ENCODE measurements at places on chromosomes 6 and 20.

- no peak for DNase-seq
These were observed 151.7 kb downstream of the THBS2 start for GRCh38 chr6:169101981-169102380.

GRCh38 chr20:46312075-46312944 lies 4.0 kb upstream of the CDH22 start:
- no peak for DNase-seq

- DNase-seq, result peak; percentile 41
These were observed 241.4 kb downstream of the IBTK start for GRCh38 chr6:82006027-82006738.

DNA sequence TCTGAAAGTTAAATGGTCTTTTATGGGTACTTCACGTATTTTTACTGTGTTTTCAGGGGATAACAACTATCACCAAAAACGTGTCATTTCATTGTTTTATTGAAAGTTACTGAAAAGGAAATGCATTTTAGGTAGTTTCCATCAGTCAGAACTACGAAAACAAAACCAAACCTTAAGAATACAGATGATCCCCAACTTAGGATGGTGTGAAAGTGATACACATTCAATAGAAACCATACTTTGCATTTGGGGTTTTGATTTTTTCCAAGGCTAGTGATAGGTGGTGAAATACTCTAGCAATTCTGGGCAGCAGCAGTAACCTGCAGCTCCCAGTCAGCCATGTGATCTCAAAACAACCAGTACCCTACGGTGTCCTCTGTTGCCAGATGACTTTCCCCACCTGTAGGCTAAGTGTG lies 25.9 kb upstream of the EFHC1 start:
- no peak for DNase-seq

GRCh38 chr6:36109092-36109491 lies 21.2 kb upstream of the MAPK13 start:
- DNase-seq, result no peak

DNA sequence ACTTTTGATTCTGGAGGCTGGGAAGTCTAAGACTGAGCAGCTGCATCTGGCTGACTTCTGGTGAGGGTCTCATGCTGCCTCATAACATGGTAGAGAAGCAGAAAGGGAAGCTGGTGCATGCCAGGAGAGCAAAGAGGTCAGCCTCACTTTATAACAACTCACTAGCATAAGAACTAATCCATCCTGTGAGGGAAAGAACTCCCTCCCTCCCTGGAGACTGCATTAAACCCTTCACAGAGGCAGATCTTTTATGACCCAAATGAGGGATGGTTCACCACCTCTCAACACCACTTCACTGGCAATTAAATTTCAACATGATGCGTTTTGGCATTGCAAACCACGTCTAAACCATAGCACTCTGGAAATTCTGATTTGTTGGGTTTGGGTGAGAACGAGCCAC lies 33.9 kb downstream of the STXBP5 start:
- DNase-seq, result no peak

- no peak for DNase-seq
These were observed 1.5 kb downstream of the PSMG4 start for GRCh38 chr6:3260296-3260695.

- no peak for DNase-seq
These were observed 184.3 kb downstream of the ZNF217 start for GRCh38 chr20:53409447-53409717.

- DNase-seq, result no peak
These were observed 2.1 kb downstream of the DLL1 start for GRCh38 chr6:170288852-170289179.

GRCh38 chr6:161890133-161890831 lies 616.4 kb upstream of the AGPAT4 start:
- no peak for DNase-seq

- DNase-seq, result no peak
These were observed 187.7 kb downstream of the SOD2 start for GRCh38 chr6:159505140-159505922.

- peak; percentile 20 for DNase-seq
These were observed 17.0 kb downstream of the CRISP1 start for GRCh38 chr6:49849213-49849907.

DNA sequence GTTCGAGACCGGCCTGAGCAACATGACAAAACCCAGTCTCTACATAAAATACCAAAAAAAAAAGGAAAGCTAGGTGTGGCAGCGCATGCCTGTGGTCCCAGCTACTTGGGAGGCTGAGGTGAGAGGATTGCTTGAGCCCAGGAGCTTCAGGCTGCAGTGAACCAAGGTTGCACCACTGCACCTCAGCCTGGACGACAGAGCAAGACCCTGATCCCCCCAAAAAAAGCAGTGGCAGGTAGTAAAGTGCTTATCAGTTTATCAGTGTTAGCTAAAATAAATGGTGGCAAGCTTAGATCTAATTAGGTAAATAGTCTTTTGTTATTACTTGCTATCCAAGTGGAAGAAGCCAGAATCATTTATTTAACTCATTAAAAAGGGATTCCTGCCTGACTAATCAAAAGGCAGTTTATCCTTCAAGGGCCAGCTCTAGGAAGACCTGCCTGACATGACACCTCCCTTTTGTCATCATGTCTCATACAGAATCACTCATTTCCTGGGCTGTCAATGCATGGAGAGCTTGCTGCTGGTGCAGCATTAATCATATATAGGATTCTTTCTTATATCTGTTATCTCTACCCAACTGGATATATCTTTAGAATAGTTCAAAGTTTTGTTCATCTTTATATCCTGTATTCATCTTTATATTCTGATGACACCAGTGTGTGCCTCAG lies 9.6 kb downstream of the DSTN start:
- DNase-seq, result peak; percentile 67

- DNase-seq, result no peak
These were observed 5.6 kb upstream of the FRMD1 start for GRCh38 chr6:168084465-168085160.

DNA sequence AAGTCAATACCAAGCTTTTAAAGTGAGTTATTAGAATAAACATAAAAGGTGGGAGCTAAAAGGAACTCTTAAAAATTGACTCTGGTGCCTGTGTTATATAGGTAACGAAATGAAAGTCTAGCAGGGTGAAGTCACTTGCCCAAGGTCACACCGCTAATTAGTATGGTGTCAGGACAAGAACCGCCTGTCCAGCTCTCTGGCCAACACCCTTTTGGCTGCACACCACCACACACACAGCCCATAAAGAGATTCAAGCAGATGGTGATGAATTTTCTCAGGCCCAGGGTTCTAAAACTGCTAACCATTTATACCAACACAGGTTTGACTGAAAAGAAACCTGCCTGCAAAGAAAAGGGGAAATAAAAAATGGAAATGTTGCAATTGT lies 20.2 kb downstream of the GFOD1 start:
- no peak for DNase-seq

DNA sequence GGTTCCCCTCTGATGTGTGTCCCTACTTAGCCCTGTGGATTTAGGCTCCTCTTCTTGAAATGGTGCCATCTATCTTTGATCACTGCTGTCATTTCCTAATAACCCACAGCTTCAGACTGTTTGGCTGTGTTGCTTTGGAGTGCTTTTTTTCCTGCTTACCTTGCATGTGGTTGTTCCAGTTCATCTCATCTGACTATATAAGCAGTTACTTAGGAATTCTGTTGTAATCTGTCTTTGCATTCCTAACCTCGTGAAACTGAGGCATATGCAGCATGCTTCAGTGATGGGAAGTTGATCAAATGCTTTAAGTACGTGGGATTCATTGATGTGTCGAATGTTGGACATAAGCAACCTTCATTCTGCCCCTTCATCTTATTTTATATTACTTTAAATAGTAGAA lies 115.8 kb upstream of the FLRT3 start:
- DNase-seq, result no peak

DNA sequence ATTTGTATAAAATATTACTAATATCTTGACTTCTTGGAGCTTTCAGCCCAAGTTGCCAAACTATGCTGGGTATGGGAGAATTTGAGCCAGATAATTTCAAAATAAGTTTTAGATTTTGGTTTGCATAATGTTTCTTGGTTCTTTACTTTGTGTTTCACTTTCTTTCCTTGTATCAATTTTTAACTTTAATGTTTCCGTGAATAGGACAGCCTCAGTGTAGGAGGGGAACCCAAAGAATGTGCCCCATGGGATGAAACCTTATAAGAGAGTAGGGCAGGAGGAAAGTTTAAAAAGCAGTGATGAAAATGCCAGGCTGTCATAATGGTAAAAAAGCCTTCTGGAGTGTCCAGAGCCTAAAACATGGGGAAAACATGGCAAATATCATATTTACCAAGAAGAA lies 252.4 kb upstream of the IRAK1BP1 start:
- DNase-seq, result no peak

- no peak for DNase-seq
These were observed 4.5 kb downstream of the CPNE5 start for GRCh38 chr6:36834576-36835341.

DNA sequence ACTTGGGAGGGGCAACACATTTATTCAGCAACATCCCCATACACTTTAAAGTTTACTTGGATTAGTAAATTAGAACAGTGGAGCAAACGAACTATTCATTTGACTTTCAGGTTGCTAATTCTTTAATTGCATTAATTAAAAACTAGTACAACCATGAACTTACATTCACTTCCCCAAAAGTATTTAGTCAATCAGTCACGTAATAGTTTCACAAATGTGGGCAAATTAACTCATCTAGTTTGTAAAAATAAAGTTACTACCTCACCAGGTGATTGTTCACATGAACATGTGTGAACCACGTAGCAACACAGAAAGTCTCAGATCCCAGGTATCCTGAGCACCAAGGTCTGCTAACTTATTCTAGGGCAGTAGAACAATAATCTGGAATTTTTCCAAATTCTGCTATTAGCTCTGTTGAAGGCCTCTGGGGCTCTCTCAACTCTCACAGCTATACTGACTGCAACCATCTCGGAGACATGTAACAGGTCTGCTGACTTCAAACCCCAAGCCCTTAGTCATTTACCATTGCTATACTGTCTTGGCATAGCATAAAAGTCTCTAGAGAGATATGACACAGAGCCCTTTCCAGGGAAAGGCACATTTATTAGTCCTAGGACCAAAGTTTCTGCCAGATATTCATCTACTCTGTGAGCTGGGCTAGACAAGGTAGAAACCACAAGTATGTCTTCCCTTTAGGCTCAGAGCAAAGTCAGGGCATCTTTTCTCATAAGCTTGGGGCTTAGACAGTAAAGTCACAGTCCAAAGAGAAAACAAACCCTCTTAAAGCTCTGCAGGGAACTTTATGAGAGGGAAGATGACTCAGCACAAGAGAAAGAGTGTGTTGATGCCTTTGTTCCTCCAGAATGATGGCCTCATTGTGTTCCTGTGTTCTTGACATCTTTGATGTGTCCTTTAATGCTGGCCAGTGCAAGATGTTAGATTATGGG lies 50.9 kb upstream of the CCDC28A start:
- peak; percentile 87 for DNase-seq

GRCh38 chr6:99022039-99022609 lies 74.4 kb upstream of the FBXL4 start:
- DNase-seq, result no peak

DNA sequence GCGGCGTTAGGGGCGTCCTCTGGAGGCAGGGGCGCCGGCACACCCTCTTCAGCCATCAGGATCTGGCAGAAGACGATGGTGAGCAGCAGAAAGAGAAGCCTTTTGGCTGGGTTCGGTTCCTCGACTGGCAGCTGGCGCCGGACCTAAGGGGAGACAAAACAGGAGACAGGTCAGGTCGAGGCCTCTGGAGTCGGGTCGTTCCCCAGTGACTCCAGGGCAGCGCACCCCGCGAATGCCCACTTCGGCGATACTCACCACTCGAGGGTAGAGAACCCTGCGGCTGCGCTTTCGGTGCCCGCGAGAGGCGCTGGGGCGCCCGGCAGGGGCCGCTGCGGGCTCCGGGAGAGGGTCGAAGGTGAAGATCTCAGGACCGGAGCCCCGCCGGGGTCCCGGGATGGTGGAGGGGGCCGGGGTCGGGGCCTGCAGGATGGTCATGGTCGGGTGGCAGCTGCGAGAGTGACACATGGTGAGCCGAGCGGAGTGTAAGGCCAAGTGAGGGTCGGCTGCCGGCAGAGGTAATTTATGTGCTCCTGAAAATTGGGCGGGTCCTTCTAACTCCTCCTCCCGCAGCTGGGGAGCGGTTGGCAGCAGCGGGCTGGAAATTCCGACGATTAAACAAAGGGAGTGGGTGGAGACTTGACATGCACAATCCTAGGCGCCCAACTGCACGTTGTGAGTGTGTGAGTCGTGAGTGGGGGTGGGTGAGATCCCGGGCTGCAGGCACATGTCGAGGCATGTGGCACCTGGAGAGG lies at the start of gene IER3:
Gene IER3, minus strand, starts transcription at position 494 of the 752 bp plus-strand sequence. Its CDS starts 29 bp downstream, at position 465.
- peak; percentile 95 for DNase-seq

DNA sequence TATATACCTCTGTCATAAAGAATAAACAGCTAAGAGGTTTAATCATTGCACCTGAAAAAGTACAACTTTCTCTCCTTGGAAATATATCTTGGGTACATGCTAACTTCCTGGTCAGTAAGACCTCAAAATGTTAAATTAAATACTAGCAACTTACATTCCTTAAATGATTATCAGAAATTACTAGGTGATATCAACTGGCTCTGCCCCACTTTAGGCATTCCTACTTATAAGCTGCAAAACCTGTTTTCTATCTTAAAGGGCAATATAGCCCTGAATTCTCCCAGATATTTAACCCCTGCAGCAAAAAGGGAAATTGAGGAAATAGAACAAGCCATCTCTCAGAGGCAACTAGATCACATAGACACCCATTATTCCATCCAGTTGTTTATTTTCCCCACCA lies 20.8 kb downstream of the HLA-DPA1 start:
- DNase-seq, result no peak

GRCh38 chr6:7773914-7774313 lies 48.0 kb downstream of the BMP6 start:
- DNase-seq, result no peak

DNA sequence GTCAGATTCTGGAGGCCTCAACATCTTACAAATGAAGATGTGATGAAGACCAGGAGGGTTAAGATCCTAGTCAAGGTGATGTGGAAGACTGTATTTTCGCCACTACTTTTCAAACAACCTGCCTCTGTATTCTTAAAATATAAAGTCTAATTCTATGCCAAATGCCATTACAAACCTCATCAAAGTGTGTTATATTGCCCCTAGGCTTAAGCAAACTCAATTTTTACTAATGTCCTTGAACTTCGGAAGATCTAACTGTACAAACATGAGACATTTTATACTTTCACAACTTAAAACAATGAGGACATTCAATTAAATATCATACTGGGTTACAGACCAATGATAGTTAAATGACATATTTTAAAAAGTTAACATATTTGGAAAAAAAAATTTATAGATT lies 19.1 kb downstream of the ASCC3 start:
- DNase-seq, result no peak

- DNase-seq, result no peak
These were observed 109.0 kb downstream of the MCHR2 start for GRCh38 chr6:99885051-99885450.

All from mammary epithelial cell (primary cell).